Naive B cell (primary cell): ENCODE measurements at places on chromosomes 11 and 22.

DNA sequence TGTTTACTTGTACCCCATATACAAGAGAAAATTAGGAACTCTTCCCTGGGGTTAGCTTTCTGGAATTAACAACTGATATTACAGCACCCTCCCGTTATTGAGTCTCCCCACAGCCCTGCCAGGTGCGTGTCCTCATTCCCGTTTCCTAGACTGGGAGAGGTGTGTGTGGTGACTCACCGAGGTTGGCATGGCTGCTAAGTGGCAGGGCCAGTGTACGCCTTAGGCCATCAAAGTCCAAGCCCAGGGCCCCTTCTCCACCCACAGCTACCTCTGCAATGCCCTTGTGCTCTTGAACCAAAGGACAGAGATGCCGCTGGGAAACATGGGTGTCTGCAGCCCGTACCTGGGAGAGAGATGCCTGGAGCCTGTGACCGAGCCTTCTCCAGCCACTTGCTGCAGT, 12.3 kb downstream of the IFT27 start:
- H3K27me3 ChIP-seq: no peaks in the 10 kb centered on the region
- H3K27ac ChIP-seq: no peak overlapping the region
- H3K36me3 ChIP-seq: peaks cover 10% of the 10 kb centered on the region
- no peak for DNase-seq
- H3K4me1 ChIP-seq: no peaks in the 10 kb centered on the region
- H3K4me3 ChIP-seq: no peak overlapping the region

DNA sequence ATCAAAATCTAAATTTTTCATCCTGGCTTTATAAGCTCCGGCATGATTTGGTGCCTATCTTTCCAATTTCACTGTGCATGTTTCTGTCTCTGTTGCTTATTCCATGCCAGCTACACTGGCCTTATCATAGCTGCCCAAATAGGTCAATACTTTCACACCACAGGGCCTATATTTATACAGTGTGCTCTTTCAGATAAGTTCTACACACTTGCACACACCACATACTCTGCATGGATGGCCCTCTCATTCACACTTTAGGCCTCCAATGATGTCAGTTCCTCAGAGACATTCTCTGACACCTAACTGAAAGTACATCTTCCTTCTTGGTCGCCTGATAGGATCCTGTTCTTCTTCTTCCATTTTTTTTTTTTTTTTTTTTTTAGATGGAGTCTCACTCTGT, 7.0 kb downstream of the ALG8 start:
- H3K36me3 ChIP-seq: peaks cover 7% of the 10 kb centered on the region
- no peak overlapping the region for H3K27ac ChIP-seq
- no peaks in the 10 kb centered on the region for H3K27me3 ChIP-seq
- no peak overlapping the region for H3K4me3 ChIP-seq

DNA sequence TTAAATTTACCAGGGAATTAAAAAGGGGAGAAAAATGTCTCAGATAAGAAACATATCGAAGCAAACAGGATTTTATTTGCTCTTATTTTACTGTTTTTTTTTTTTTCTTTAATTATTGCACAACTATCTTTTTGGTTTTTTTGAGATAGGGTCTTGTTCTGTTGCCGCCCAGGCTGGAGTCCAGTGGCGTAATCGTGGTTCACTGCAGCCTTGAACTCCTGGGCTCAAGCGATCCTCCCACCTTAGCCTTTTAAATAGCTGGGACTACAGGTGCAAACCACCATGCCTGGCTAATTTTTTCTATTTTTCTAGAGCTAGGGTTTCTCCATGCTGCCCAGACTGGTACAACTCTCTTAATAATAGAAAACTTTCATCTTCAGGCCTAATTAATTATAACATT, 32.5 kb downstream of the DRG1 start:
- H3K4me3 ChIP-seq: no peak overlapping the region
- no peak for DNase-seq
- no peaks in the 10 kb centered on the region for H3K4me1 ChIP-seq

GRCh38 chr11:77851503-77851902, 30.6 kb downstream of the AAMDC start:
- peaks cover 34% of the 10 kb centered on the region for H3K36me3 ChIP-seq
- H3K4me1 ChIP-seq: no peaks in the 10 kb centered on the region
- no peak overlapping the region for H3K27ac ChIP-seq
- H3K4me3 ChIP-seq: no peak overlapping the region
- H3K27me3 ChIP-seq: no peaks in the 10 kb centered on the region

- no peak overlapping the region for H3K4me3 ChIP-seq
- DNase-seq: no peak
Measured at GRCh38 chr11:77515483-77515882, 41.6 kb upstream of the PAK1 start.

GRCh38 chr11:72750086-72750485, 2.1 kb downstream of the ARAP1 start:
- H3K4me1 ChIP-seq: peaks cover 72% of the 10 kb centered on the region
- no peak for DNase-seq
- no peaks in the 10 kb centered on the region for H3K27me3 ChIP-seq
- no peak overlapping the region for H3K4me3 ChIP-seq
- H3K27ac ChIP-seq: no peak overlapping the region

GRCh38 chr11:74470526-74470925, 3.2 kb upstream of the KCNE3 start:
- no peaks in the 10 kb centered on the region for H3K36me3 ChIP-seq
- H3K4me3 ChIP-seq: no peak overlapping the region
- H3K4me1 ChIP-seq: peaks cover 21% of the 10 kb centered on the region
- DNase-seq: no peak

DNA sequence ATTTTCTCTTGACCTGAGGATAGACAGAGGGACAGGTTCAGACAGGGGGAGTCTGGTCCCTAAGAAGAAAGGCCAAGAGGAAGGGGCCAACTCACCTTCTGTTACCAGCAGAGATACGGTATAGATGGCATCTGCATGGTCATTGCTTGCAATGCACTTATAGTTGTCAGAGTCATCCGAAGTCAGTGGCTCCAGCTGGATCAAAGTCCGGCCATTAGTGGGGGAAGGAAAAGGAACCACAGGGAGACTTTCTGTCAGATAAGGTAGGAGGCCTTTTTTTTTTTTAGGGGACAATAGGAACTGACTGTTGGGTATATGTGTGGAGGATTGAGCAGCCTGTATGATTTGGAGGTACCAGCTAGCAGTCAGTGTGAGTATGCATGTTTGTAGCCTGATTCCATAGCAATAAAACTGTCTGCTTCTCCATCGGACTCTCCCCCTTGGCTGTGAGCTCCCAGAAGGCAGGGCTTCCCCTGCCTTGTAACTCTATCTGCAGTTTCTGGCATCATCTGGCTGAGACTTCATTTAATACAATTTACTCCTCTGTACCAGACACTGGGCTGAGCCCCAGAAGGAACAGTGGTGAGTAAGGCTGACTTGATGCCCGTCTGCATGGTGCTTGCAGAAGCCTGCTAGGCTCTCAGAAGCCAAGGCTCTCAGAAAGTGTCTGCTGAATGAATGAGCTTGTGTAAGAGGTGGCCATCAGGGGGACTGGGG, 5.7 kb downstream of the IGSF22 start:
- H3K4me1 ChIP-seq: peaks cover 13% of the 10 kb centered on the region
- peak overlapping the region; percentile 92 for H3K4me3 ChIP-seq
- peak overlapping the region; percentile 90 for H3K27ac ChIP-seq
- DNase-seq: no peak
- peaks cover 6% of the 10 kb centered on the region for H3K27me3 ChIP-seq

DNA sequence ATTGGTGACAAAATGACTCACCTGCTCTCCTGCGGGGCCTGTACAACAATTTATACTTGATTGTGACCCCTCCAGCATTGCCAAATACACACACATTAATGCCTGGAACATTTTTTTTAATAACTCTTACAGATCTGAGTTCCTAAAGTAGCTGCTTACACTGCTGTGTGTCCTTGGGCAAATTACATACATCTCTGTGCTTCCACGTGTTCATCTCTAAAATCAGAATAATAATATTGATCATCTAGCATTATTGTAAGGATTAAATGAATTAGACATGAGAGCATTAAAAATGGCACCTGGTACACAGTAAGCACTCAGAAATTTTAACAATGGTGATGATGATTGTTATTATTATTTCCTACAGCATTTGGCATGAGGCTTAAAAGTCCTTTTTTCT, 21.5 kb upstream of the WT1 start:
- H3K4me3 ChIP-seq: no peak overlapping the region
- no peaks in the 10 kb centered on the region for H3K36me3 ChIP-seq
- H3K27ac ChIP-seq: no peak overlapping the region
- DNase-seq: no peak
- no peaks in the 10 kb centered on the region for H3K4me1 ChIP-seq

GRCh38 chr11:76729214-76729613, 53.9 kb upstream of the TSKU start:
- peaks cover 59% of the 10 kb centered on the region for H3K27me3 ChIP-seq
- H3K36me3 ChIP-seq: no peaks in the 10 kb centered on the region
- no peak overlapping the region for H3K4me3 ChIP-seq
- H3K27ac ChIP-seq: no peak overlapping the region

GRCh38 chr11:14653090-14653489, 9.5 kb downstream of the PDE3B start:
- DNase-seq: no peak
- H3K27ac ChIP-seq: no peak overlapping the region
- no peak overlapping the region for H3K4me3 ChIP-seq
- H3K4me1 ChIP-seq: no peaks in the 10 kb centered on the region
- peaks cover 16% of the 10 kb centered on the region for H3K27me3 ChIP-seq
- no peaks in the 10 kb centered on the region for H3K36me3 ChIP-seq

- no peaks in the 10 kb centered on the region for H3K4me1 ChIP-seq
- no peak for DNase-seq
- no peaks in the 10 kb centered on the region for H3K27me3 ChIP-seq
- peaks cover 8% of the 10 kb centered on the region for H3K36me3 ChIP-seq
- no peak overlapping the region for H3K27ac ChIP-seq
Measured at GRCh38 chr11:66529069-66529468, 16.8 kb downstream of the ZDHHC24 start.

- peak overlapping the region; percentile 20 for H3K4me3 ChIP-seq
- H3K36me3 ChIP-seq: no peaks in the 10 kb centered on the region
- H3K27ac ChIP-seq: no peak overlapping the region
- H3K27me3 ChIP-seq: peaks cover 84% of the 10 kb centered on the region
Measured at GRCh38 chr11:20597154-20597679, 2.2 kb upstream of the SLC6A5 start.

DNA sequence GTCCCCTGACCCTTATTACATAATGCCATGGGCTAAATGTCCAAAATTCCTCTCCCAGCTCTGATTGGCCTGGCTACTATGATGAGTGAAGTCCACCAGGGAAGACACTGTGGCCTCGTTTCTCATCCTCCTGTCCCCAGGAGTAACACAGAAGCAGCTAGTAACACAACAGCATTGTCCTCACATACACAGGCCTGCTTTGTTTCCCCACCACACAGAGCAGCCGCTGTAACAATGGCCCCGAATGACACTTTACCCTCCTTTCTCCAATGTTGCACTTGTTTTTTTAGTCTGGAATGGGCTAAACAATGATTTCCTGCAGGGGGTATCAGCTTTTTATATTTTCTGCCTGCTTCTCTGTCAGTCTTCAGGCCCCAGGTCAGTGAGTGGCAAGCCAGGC, at the start of gene PRR5L:
Gene PRR5L (plus strand): TSS at position 363 of the 400 bp plus-strand sequence. CDS start 104,834 bp downstream, outside the sequence.
- H3K4me1 ChIP-seq: peaks cover 4% of the 10 kb centered on the region
- no peak within 1 kb of the TSS for H3K27ac ChIP-seq
- peaks cover 21% of the 10 kb centered on the region for H3K27me3 ChIP-seq
- DNase-seq: no peak
- no peak within 1 kb of the TSS for H3K4me3 ChIP-seq

DNA sequence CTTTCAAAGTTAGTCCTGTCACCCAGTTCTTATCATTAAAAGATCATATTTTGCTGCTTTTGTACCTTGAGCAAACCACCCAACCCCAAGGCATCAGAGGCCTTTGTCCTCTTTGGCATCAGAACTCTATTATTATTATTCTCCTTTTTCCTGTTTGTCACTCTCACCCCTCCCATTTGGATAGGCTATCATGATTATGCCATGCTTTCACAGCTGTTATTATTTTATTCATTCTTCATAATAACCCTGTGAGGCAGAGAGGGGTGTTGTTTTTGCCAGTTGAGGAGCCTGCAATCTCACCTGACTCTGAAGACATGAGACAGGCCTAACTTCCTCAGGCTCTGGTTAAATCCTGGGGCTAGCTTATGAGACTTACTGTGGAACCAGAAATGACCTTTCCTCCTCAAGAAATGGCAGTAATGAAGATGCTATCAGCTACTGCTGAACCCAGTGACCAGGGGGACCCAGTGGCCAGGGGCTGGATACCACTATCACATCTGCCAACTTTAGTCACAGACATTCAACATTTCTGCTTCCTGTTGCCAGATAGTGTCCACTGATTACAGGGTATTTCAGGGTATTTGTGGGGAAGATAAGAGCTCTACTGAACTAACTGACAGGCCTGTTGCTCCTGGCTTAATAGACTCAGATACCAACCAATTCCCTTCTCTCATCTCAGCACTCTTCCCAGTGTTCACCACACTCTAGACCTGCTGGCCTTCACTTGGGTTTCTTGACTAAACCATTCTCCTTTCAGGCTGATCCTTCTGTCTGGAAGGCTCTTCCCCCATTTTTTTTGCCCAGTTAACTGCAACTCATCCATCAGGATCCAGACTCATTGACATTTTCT, 11.8 kb upstream of the SWAP70 start:
- H3K27ac ChIP-seq: peak overlapping the region; percentile 90
- peak overlapping the region; percentile 32 for H3K4me3 ChIP-seq
- no peaks in the 10 kb centered on the region for H3K36me3 ChIP-seq

DNA sequence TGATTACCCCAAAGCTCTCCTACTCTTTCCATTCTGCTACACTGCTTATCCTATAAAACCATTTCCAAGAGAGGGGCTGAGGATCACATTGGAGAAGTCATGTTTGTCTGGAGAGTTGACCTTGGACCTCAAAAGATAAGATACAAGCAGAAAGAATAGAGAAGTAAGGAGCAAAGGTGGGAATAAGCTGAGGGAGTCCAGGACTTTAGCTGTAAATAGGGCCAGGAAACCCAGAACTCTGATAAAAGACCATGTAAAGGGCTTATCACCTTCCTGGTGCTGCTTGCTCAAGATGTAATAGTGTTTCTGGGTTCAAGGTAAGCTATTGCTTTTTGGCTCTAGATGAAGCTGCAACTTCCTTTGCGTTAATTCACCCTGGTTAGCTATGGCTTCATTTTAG, 32.8 kb upstream of the CCDC90B start:
- H3K27ac ChIP-seq: no peak overlapping the region
- DNase-seq: no peak
- H3K4me1 ChIP-seq: no peaks in the 10 kb centered on the region
- no peaks in the 10 kb centered on the region for H3K36me3 ChIP-seq
- H3K27me3 ChIP-seq: peaks cover 7% of the 10 kb centered on the region

DNA sequence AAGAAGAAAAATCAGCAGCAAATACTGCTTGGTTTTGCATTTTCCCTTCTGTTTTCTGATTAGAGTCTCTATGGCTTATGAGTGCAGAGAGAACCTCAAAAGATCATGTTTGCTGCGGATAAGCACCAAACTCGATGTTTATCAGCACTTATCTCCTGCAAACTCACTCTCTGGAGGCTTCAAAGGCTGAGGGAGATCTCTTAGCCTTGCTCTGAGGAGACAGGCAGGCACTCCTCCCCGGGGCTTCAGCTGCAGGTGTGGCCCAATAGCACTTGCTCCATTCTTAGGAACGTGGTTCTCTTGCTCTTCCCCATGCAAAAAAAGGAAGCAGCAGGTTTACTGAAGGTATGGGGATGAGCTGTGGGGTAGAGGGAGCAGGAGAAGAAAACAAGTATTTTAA, 45.1 kb downstream of the FLI1 start:
- peak overlapping the region; percentile 69 for H3K4me3 ChIP-seq
- peak overlapping the region; percentile 89 for H3K27ac ChIP-seq
- H3K36me3 ChIP-seq: peaks cover 6% of the 10 kb centered on the region
- no peaks in the 10 kb centered on the region for H3K27me3 ChIP-seq

GRCh38 chr11:126317756-126318573, 14.1 kb downstream of the DCPS start:
- H3K27ac ChIP-seq: peak overlapping the region; percentile 73
- no peaks in the 10 kb centered on the region for H3K27me3 ChIP-seq
- DNase-seq: no peak

GRCh38 chr11:66745356-66746235, 16.6 kb upstream of the SPTBN2 start:
- H3K27ac ChIP-seq: peak overlapping the region; percentile 47
- peaks cover 48% of the 10 kb centered on the region for H3K4me1 ChIP-seq
- peak overlapping the region; percentile 93 for H3K4me3 ChIP-seq
- H3K27me3 ChIP-seq: no peaks in the 10 kb centered on the region
- H3K36me3 ChIP-seq: no peaks in the 10 kb centered on the region
